Panc1 (cell line): ENCODE measurements at places on chromosomes 13 and 19.
A peak's percentile ranks its signal among the peaks of the same experiment; 100 is the strongest.

DNA sequence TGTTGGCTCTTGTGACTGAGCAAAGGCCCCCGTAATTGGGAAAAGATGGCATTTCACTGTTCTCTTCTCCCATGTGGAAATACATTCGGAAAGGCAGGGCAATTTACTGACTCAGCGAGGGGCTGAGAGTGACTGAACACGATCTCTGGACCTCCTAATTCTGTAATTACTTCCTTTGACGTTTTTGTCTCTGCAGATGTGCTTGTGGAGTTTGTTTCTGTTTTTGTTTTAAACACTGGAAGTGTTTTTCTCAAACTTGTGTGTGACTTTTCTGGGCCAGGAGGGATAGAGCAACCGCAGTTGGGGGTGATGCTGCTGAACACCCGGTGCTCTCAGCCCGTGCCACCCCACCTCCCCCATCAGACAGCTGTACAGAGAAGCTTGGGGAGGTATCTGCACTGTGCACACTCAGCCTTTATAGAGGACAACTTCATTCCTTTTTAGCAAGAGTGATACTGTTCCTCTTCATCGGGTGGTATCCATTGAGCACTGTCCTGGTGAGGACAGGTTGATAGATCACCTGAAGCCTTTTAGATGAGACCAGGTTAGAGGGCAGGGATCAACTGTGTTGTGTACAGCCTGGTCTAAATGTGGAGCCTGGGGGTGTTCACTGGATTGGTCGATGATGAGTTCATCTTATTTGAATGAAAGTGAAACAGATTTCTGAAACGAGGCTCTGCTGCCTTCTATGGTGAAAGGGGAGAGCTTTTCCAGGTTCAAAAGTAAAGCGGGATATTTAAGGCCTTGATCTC is 117.4 kb downstream of the ESD start:
- H3K4me3 ChIP-seq: no peak overlapping the region
- no peaks in the 10 kb centered on the region for H3K4me1 ChIP-seq
- DNase-seq: no peak
- no peaks in the 10 kb centered on the region for H3K27me3 ChIP-seq
- no peaks in the 10 kb centered on the region; the same call in 1 of the 2 replicates for H3K36me3 ChIP-seq

DNA sequence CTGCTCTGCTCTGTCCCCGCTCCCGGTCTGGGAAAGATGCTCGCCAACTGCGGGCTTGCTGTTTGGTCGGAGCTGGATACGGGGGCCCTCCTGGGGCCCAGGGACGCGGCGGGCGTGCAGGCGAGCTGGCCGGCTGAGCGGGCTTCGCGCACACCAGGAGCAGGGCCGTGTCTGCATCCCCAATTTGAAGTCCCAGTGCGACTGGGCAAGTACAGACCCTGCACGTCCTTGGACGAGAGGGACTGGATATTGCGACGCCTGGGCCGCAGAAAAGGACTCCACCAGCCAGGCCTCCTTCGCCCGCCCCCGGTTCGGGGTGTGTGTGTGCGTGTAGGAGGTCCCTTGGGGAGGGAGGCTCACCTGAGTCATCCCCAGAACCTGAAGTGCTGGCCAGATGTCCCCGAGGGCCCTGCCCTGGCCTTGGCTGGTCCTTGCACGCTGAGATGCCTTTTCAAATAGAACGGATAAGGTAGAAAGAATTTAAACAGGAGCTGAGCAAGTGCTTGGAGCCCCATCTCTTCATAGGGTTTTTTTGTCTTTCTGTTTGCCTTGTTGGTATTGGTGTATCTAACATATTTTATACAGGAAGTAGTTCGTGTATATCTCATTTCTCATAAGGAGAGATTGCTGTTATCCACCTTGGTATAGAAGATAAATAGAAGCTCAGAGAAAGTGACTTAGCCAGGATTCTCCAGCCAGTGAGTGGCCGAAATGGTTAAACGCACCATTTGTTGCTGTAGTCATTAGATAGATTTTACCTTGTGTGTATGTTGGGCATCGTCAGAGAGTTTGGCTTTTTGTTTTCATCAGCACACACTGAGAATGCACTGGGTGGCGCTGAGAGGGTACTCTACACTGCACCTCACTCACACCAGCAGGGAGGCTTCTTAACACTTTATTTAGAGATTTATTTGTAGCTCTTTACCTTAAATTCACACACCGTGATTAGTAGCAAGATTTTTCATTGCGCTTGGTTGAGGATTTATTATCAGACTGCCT is 1.1 kb downstream of the NAXD start:
- no peaks in the 10 kb centered on the region for H3K36me3 ChIP-seq
- peaks cover 12% of the 10 kb centered on the region for H3K4me1 ChIP-seq
- peak overlapping the region; percentile 72 for H3K4me3 ChIP-seq
- H3K27me3 ChIP-seq: no peaks in the 10 kb centered on the region
- no peak for DNase-seq
- peak overlapping the region; percentile 74 for H3K27ac ChIP-seq

GRCh38 chr13:99380921-99381645 is 73.9 kb upstream of the GPR183 start:
- no peak overlapping the region for H3K27ac ChIP-seq
- no peaks in the 10 kb centered on the region for H3K36me3 ChIP-seq
- no peak overlapping the region for H3K4me3 ChIP-seq
- no peaks in the 10 kb centered on the region for H3K27me3 ChIP-seq

GRCh38 chr13:88656751-88657150 is 985.6 kb downstream of the SLITRK5 start:
- H3K4me3 ChIP-seq: no peak overlapping the region
- H3K4me1 ChIP-seq: no peaks in the 10 kb centered on the region
- DNase-seq: no peak
- H3K27me3 ChIP-seq: no peaks in the 10 kb centered on the region
- no peaks in the 10 kb centered on the region for H3K36me3 ChIP-seq

DNA sequence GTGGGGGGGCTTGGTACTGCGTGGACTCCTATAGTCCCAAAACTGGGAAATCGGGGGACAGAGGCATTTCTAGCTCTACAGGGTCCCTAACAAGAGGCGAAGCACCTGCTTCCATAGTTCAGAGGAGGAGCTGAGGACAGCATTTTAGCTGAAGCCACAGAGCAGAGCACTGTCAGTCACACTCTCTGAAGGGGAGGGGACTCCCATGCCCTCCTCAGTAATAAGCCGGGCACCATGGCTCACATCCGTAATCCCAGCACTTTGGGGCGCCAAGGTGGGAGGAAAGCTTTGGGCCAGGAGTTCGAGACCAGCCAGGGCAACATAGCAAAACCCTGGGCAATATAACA is 3.8 kb downstream of the NPAS1 start:
- H3K4me1 ChIP-seq: peaks cover 8% of the 10 kb centered on the region
- H3K27ac ChIP-seq: no peak overlapping the region
- no peak for DNase-seq
- no peaks in the 10 kb centered on the region for H3K27me3 ChIP-seq
- H3K4me3 ChIP-seq: no peak overlapping the region
- H3K36me3 ChIP-seq: no peaks in the 10 kb centered on the region

DNA sequence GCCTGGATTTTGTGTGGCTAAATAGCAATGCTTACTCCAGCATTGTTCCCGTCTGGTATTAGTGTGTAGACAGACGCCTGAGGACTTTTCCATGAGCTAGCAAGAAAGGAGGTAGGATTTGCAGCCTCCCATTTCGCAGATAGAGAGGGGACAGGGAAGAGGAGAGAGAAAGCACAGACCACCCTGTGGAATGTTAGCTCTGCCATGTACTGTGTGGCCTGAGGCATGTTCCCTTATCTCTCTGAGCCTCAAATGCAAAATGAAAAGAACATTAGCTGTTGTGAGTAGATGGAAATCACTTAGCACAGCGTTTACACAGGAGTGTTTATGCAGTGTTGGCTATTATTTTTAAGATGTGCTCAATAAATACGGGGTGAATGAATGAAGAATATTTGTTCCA is 45.5 kb downstream of the OLFM4 start:
- H3K27ac ChIP-seq: no peak overlapping the region
- no peaks in the 10 kb centered on the region for H3K27me3 ChIP-seq
- no peaks in the 10 kb centered on the region for H3K4me1 ChIP-seq
- H3K36me3 ChIP-seq: no peaks in the 10 kb centered on the region

DNA sequence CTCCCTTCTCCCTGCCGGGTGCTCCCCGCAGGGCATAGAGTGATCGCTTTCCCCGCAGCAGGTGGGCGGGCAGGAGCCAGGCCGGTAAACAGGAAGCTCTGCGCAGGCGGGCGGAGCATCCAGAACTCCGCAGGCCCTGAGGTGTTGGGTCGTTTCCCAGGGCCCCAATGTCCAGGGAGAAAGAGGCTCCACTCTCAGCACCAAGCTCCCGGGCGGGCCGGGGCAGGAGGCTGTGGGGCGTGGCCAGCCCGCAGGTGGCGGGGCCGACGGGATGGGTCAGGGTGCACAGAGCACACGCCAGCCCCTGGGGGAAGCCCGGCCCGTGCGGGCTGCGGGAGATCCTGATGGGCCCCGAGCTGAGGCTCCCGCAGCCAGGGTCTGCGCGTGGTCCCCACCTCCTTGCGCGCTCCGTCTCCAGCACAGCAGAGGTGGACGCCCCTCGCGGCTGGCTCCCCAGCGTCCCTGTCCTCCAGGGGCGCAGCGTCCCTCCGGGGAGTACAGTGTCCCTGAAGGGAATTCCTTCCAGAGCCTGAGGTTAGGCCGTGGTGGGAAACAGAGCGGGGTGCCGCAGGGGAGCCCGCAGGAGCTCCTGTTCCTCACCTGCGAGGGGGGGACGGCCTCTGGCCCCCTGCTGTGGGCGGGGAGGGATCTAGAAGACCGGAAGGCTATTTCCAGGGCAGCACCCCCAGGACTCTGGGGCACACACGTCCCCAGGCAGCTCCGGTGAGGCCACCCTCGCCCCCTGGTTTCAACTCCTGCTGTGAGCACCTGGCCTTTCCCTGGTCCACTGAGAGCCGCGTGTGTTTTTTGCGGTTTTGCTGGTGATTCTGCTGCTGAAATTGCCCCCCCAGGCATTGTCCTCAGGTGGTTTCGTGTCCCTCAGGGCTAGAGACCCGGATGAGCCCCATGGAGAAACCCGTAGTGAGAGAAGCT is 12.2 kb downstream of the PIP5K1C start:
- DNase-seq: no peak
- H3K4me3 ChIP-seq: no peak overlapping the region
- H3K36me3 ChIP-seq: no peaks in the 10 kb centered on the region
- no peaks in the 10 kb centered on the region; the same call in 1 of the 2 replicates for H3K4me1 ChIP-seq
- H3K27ac ChIP-seq: no peak overlapping the region
- no peaks in the 10 kb centered on the region for H3K27me3 ChIP-seq

GRCh38 chr19:2372076-2372612 is 12.1 kb downstream of the TMPRSS9 start:
- no peak for DNase-seq
- H3K27me3 ChIP-seq: no peaks in the 10 kb centered on the region
- no peaks in the 10 kb centered on the region for H3K36me3 ChIP-seq
- no peak overlapping the region for H3K27ac ChIP-seq
- H3K4me3 ChIP-seq: no peak overlapping the region

GRCh38 chr13:98534821-98535220 is 42.1 kb downstream of the STK24 start:
- peaks cover 6% of the 10 kb centered on the region; the same call in 1 of the 2 replicates for H3K4me1 ChIP-seq
- no peak overlapping the region for H3K27ac ChIP-seq
- no peaks in the 10 kb centered on the region for H3K27me3 ChIP-seq

DNA sequence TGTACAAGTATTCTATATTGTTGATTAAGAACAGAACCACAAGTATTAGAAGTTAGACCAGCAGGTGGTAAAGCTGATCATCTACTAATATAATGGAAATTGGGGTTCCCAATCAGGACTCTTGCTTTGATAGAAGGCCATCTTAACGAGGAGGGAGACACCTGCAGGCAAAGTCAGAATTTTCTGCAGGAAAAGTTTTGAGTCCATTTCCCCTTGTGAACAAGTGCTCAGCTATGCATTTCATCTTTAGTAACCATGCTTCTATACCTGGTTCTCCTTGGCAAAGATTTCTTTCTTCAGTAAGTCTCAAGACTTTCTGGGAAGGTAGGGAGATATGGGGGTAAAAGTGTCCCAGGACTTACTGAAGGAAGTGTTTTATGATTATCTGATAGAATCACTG is 36.1 kb upstream of the USPL1 start:
- no peak overlapping the region for H3K27ac ChIP-seq
- H3K4me1 ChIP-seq: no peaks in the 10 kb centered on the region
- no peaks in the 10 kb centered on the region for H3K27me3 ChIP-seq

DNA sequence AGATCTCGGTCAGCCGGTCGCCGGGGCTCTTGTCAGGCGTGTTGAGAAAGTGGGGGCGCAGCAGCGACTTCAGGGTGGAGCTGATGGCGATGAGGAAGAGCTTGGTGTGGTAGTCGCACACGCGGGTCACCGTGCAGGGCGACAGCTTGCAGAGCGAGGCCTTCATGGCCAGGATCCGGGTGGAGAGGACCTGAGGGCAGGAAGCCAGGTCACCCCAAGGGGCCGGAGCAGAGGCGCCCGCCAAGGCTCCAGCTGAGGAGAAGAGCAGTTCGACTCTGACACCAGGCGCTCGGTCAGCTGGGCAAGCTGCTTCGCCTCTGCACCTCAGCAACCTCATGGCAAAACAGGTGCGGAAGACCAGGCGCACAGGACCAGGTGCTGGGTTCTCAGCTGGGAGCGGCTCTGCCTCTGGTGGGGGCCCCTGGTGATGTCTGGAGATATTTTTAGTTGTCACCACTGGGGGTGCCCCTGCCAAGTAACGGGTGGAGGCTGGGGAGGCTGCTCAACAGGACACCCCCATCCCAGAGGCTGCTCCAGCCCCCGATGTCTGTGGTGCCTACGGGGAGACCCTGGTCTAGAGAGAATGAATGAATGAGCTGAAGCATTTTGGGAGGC is 15.9 kb downstream of the CFD start:
- H3K36me3 ChIP-seq: no peaks in the 10 kb centered on the region
- no peaks in the 10 kb centered on the region for H3K4me1 ChIP-seq
- no peak for DNase-seq
- H3K27me3 ChIP-seq: no peaks in the 10 kb centered on the region
- H3K27ac ChIP-seq: no peak overlapping the region

DNA sequence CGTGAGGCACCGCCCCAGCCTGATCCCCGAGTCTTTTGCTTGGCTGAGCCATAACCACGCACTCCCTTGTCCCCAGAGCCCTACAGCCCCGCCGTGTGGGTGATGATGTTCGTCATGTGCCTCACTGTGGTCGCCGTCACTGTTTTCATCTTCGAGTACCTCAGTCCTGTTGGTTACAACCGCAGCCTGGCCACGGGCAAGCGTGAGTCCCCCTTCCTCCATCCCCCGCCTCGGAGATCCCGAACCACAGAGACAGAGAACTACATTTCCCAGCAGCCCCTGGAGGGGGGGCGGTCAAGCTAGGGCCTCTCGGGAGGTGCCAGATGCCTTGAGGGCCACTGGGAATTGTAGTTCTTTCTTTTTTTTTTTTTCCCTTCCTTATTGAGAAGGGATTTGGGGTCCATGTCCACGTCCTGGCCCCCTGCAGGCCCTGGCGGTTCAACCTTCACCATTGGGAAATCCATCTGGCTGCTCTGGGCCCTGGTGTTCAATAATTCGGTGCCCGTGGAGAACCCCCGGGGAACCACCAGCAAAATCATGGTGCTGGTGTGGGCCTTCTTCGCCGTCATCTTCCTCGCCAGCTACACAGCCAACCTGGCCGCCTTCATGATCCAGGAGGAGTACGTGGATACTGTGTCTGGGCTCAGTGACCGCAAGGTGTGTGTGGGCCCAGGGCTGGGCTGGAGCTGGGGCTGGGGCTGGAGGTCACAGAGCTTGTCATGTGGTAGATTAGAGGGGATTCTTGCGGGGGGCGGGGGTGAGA is 25.9 kb downstream of the GRIN2D start:
- no peak overlapping the region for H3K4me3 ChIP-seq
- H3K36me3 ChIP-seq: no peaks in the 10 kb centered on the region
- no peak overlapping the region for H3K27ac ChIP-seq
- H3K4me1 ChIP-seq: no peaks in the 10 kb centered on the region
- no peak for DNase-seq

- H3K4me1 ChIP-seq: no peaks in the 10 kb centered on the region
- no peak overlapping the region for H3K27ac ChIP-seq
- no peaks in the 10 kb centered on the region for H3K36me3 ChIP-seq
- H3K4me3 ChIP-seq: no peak overlapping the region
Measured at GRCh38 chr19:5452594-5453565, 2.3 kb upstream of the ZNRF4 start.
